Thoracic aorta (tissue), 2 donors: ENCODE measurements at places on chromosomes 2 and 18. TPM values are rescaled to one million over a fixed set of nuclear protein-coding genes. Genes with fewer than 3 reads are reported as not detected.

DNA sequence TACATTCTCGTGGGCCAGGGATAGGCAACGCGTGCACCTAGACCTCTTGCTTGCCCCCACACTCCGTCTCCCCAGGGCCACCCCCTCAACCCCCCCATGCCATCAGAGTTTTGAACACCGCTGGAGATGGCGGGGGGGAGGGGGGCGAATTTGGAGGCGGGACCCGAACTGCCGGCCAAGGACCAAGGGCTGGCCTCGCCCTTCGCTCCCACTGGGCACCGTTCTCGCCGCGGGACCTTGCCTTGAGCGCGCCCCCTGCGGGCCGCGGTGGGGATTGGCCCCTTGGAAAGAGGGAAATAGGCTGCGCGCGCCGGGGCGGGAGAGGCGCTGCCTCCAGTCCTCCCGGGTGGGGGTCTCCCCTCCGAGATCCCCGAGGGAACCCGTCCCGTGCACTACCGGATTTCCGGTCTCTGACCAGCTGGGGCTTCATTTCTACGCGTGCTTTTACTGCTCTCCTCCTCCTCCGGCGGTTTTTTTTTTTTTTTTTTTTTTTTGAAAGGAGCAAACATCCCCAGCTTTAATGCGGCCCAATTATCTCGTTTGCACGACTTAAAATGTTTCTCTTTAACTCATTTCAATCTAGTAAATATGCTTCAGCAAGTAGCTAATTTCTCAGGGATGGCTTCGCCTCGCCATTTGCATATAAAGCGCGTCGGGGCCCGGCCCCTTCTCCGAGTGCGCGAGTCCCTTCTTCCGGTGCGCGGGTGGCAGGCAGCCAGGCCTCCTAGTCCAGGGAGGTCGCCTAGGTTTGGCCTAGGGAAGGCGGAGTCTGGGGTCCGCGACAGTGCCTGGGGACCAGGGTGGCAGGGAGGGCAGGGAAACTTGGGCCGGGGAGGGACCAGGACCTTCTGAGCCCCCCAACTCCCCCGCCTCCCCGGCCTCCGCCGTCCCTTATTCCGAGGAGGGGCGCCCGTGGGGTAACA is 10.0 kb upstream of the GBX2 start:
- no peak for DNase-seq

DNA sequence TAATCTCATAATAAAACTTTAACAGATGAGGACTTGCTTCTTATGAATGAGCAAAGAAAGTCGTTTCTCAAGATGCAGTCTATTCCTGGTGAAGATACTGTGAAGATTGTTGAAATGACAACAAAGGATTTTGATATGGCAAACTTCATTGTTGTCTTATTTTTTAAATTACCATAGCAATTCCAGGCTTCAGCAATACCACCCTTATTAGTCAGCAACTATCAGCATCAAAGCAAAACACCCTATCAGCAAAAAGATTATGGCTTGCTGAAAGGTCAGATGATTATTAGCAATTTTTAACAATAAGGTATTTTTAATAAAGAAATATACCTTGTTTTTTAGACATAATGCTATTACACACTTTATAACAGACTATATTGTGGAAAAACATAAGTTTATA is 88.3 kb downstream of the COL5A2 start:
- DNase-seq = no peak

DNA sequence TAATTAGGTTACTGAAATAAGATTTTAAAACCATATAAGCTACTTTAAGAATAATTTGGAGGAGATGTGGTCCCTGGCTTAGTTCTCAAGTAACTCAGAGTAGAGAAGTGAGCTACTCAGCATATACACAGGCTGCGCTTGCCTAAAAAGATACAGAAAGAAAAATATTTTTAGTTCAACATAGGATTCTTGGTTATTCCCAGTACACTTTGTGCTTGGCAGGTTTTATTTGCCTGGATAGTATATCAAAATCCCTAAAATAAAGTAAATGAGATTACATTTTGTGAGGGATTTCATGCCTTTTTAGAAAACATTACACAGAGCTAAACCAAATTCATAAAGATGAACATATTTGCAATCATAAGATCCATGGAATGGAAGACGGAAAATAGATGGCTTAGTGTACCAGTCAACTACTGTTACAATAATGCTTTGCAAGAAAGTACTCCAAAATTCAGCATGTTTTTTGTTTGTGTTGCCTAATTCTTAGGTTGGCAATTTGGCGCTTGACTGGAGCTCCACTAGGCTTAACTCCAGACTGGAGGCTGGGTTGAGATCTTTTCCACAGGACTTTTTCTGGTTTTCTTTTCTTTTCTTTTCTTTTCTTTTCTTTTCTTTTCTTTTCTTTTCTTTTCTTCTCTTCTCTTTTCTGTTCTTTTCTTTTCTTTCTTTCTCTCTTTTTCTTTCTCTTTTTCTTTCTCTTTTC is 600.5 kb upstream of the SYT4 start:
- DNase-seq = no peak

RBBP8 gene
- 10.2 TPM for total RNA-seq

ABCB11 gene
- not detected for total RNA-seq
